ENCODE measurements at places on chromosomes 4 and X.

DNA sequence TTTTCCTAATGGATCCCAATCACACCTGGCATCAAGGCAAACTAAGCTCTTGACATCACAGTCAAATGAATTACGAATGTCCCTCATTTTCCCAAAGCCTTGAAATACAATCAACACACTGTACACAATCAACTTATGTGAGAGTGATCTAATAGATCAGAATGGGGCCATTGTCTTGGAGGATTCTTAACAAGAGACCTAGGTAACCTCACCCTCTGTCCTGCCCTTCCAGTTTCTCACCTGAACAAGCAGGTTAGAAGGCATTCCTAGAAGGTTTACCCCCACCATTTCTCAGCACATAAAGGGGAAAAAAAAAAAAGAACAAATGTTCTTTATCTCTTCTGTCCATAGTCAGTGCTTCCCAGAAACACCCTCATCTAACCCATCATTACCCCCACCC, 6.3 kb downstream of the SLC39A8 start:
- DNase-seq: no peak

- DNase-seq: no peak
Observed at GRCh38 chr4:59380841-59381366, 1819.2 kb upstream of the ADGRL3 start.

GRCh38 chr4:38514465-38515146, 149.4 kb upstream of the KLF3 start:
- DNase-seq: no peak

DNA sequence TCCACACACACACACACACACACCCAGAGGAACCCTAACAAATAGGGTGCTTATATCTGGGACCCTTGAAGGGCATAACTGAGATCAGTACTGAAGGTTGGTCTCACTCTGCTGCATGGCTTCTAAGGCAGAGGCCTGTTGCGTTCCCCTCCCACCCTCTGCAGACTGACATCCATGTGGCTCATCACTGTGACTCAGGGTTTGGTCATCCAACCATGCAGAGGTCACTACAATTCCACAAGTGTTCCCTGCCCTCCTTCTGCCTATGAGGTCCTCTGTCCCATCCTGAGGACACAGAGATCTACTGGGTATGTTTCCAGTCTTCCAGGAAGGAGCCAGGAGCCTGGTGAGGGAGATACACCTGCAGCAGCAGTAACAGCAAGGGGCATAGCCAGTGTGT, 55.8 kb downstream of the XAGE2 start:
- DNase-seq: no peak

DNA sequence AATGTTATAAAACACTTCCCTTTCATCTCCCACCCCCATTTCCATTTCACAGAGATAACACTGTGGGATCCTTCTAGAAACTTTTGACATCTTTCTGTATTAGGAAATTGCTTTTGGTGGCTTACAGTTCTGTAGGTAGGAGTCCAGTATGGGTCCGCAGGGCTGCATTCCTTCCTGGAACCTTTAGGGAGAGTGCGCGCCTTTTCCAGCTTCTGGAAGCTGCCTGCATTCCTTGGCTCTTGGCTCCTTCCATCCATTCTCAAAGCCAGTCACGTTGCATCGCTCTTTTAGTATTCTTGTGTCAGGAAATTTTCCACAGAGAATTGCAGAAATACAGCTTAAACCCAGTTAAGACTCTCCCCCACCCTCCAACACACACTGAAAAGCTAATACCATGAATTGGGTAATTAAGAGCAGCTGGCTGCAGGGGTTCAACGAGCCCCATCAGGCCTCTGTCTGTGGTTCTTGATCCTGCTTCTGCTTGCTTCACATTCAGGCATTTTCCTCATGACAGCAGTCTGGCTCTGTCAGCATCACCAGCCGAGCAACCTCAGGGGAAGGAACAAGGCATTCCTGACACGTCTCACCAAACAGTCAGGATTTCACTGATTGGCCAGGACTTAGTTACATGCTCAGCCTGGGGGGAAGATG, 48.8 kb downstream of the SEPTIN11 start:
- DNase-seq: no peak

DNA sequence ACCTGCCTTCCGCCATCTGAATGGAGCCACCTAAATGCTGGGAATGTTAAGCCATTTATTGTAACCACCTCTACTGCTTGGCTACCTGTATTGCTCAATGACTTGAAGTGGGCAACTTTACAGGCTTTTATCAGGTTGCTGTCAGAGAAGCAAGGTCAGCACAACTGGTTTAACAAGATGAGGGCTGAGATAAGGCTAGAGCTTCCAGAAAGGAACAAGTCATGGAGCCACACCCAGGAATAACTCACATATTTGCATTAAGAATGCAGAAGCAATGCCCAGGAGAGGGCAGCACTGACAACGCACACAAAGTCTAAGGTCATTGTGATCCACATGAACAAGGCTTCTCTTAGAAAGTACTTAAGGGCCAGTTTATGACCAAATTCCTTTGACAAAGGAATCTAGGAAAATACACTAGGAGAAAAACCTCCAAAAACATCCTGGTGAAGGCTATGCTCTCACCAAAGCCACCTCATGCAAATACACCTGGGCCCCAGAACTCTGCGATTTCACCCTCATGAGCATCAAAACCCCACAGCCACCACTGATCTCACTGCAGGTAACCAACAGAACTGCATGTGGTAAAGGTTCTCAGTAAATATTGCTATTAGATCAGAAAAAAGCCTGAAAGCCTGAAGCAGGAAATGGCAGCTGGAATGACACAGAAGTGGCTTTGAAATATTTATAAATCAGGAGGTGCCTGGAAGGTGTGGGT, 15.0 kb upstream of the STS start:
- no peak for DNase-seq

DNA sequence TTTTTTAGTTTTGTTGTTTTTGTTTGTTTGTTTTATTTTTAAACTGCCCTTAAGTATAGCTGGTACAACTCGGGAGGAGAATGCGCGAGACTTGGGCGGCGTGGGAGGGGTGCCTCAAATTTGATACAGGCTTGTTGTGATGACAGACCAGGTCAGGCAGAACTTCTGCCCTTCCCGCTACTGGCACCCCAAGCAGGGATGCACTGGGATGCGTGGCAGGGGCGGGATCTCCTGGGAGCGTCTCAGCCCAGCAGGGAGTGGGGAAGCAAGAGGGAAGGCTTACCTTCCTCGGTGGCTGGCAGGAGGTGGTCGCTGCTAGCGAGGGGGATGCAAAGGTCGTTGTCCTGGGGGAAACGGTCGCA, 851 bp downstream of the SFRP2 start:
- DNase-seq: no peak

DNA sequence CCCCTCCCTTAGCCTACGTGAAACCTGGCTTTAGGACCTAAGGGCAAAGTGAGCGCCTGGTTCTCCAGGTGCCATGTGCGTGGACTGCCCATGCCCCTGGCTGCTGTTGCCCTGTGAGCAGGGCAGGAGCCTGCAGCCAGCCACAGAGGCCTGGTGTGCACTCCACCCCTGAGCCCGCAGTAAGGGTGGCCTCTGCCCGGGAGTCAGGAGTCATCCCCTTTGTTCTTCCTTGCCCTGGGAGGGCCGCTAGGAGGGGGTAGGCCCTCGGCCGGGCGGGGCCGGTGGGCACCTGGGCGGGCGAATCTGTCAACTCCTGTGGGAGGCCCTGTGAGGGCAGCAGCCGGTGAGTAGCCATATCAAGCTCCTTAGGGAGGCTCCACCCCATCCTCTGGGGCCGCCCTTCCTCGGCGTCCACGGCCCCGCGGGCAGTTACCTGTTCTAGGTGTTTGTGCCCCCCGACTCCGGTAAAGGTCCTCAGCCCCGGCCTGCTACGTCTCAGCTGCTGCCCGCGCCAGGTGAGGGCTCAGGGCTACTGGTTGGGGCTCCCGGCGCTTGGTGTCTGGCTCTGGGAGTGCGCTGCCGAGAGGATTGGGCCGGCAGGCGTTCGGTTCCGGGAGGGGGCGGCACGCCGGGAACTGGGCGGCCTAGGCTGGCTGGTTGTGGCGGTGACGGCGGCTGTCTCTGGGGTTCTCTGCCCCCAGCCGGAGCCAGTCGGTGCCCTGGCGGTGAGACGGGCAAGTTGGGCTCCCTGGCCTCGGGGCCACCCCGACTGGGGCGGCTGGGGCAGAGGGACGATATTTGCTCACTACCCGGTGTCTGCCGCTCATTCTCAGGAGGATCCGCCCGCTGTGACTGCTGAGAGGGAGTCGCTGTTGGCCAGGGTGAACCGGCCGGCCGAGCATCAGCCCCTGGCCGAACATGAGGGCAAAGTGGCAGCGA, 1060.2 kb downstream of the TECRL start:
- no peak for DNase-seq
